ENCODE measurements at places on chromosomes 16 and 17.

DNA sequence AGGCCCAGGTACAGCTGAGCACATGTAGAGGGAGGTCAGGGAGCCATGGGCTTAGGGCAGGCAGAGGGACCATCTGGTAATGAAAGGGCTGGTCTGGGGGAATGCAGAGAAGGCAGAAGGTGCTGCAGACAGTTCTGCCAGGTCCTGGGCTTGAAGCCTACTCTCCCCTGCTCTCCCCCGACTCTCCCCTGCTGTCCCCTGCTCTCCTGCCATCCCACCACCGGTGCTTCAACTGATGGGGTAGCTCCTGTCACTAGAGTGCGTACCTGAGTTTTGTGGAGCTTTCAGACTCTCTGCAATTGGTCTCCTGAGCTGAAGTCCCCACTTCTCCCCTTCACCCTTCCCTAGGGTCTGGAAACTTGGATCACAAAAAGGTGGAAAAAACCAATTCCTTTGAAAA is 37.3 kb upstream of the PHOSPHO1 start:
- no peak for DNase-seq

GRCh38 chr16:6725634-6726331 is 606.9 kb upstream of the RBFOX1 start:
- DNase-seq = no peak

DNA sequence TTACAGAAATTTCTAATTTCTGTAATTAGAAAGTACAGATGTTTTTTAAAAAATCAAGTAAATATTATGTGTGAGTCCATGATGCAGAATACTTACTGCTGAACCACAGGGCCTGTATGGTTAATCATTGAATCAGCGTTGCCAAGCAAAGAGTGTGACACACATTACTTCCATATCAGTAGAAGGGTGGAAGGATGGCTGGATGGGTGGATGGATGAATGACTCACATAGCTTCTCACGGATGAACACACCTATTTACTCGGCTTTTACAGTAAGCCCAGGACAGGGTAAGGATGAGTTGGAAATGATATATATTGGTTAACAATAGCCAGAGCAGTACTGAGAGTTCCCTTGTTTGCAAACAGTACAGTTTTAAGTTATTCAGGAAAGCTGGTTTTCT is 495.9 kb upstream of the RBFOX1 start:
- no peak for DNase-seq

DNA sequence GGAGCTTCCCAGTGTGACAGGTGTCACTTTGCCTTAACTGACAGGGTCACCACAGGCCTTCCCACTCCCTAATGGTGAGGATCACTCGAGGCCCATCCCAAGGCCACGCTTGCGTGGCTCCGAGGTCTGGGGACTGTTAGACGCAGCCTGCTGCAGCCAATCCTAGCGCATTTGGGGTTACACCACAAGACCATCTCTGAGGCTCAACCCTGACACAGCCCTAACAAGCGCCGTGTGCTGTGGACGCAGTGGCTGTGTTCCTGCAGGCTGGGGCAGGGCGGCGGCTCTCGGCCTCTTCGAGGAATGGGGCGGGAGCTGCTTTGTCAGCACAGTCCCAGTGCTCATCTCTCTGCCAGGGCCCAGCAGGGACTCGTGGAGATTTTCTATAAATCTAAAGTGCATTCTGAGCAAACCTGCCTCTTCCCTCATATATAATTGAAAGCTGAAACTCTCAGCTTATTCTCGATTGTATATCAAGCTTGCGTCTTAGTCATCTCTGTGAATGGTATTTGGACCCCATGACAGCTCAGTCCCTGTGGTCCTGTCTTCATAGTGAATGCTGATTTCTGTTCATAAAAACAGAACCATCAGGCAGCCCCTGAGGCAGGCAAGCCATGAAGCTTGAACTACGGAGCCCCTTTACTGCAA is 65.8 kb upstream of the CHMP6 start:
- DNase-seq = no peak

DNA sequence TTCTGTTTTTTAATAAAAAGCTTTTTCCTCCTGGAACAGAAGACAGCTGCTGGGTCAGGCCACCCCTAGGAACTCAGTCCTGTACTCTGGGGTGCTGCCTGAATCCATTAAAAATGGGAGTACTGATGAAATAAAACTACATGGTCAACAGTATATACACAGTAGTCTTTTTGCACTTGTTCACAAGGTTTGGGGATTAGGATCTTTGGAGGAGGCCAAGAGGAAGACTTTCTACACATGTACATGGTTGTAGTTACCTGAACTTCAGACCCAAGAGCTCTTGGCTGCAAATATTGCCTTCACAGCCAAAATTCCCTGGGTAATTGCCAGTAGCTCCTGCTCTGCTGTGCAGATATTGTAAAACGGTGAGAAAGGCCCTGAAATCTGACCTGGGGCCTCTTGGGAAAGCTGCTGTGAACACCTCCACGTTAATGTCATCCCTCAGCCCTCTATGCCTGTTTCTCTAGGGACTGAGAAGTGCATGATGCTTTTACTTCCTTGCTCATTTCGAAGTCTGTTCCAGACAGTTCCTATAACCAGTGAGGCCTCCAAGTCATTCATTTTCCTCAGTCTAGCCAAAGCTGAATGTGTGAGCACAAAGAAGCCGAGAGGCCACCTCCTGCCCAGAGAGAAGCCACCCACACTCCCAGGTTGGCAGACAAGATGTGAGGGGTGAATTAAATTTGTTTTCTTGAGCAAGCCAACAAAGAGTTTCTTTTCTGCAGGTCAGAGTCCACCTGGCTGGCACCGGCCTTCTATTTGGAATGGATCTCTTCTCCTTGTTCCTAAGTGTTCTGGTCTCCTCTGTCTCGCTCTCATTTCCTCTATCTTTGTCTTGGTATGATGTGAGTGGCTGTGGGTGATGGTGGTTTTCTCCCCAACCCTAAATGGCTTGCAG is 15.9 kb downstream of the ANKRD40 start:
- DNase-seq = no peak

DNA sequence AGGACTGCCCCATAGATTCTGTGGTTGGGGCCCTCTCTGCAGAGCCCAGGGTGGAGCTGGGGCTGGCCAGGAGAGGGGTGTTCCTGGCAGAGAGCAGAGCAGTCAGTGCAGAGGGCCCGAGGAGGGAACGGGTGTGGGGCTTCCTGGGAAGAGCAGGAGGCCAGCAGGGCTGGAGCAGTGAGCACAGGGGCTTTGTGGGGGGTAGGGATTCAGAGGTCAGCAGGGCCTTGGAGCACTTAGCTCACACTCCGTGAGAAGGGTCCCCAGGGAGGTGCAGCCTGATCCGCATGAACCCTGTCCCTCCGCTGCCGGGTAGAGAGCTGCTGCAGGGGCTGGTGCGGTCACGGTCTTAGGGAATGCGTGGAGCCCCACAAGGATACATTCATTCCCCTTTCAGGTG is 113.0 kb upstream of the CIBAR2 start:
- no peak for DNase-seq

DNA sequence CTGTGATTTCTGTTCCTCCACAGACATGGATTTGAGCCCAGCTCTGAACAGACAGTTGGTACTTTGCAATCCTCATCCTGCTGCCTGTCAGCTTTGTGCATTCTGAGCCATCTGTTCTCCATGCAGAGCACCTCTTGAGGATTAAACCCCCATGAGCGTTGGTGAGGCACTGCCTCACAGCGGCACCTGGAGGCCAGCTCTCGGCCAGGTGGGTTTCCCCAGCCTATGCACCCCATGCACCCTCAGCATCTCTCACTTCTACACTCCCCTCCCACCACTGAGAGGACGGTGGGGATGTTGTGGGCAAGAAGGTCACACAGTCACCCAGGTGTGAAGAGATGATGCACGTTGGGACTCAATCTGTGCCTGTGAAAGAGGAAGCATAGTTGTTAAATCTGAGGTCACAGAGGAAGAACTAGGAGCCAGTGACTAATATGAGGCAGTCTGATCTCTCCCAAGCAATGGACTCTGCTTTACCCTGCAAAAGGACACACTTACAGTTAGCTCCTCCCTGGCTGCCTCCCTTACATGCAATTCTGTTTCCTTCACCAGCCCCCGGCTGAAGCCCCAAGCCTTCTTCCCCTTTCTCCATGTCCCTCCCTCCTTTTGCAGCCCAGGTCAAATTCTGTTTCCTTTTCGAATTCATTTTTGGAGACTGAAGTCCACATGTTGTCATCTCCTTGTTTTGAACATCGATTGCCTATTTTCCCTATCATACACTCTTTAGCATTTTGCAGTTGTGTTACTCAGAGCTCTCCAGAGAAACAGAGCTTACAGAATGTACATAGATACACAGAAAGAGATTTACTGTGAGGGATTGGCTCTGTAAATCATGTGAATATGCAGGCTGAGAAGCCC is 58.5 kb downstream of the HS3ST3B1 start:
- DNase-seq = peak; percentile 75

DNA sequence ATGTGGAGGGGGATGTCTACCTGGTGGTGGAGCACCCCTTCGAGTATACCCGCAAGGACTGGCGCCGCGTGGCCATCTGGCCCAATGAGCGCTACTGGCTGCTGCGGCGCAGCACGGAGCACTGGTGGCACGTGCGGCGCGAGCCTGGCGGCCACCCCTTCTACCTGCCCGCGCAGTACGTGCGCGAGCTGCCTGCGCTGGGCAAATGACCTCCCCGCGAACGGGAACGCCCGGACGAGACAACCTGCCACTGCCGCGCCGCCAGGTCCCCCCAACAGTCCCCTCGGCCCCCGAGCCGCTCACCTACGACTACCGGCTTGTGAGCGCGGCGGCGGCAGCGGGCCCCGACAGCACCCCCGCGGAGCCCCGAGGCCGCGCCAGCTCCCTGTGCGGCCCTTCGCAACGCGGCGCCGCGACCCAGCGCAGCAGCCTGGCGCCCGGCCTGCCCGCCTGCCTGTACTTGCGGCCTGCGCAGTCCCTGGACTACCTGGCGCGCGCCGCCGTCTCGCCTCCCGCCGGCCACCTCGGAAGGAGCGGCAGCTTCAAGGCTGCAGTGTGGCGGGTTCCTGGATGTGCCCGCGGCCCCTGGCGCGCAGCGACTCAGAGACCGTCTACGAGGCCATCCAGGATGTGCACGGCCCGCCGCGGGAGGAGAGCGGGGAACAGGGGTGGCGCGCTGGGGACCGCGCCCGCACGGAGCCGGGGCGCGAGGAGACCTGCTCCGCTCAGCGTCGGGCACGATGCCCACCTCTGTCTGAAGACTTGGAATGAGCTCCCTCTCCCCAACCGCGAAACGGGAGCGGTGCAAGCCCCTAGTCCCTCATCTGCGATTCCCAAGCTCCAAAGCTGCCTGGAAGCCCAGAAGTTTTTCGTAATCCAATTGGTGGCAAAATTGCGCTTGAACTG is 48.7 kb upstream of the AMZ2 start:
- peak; percentile 78 for DNase-seq

DNA sequence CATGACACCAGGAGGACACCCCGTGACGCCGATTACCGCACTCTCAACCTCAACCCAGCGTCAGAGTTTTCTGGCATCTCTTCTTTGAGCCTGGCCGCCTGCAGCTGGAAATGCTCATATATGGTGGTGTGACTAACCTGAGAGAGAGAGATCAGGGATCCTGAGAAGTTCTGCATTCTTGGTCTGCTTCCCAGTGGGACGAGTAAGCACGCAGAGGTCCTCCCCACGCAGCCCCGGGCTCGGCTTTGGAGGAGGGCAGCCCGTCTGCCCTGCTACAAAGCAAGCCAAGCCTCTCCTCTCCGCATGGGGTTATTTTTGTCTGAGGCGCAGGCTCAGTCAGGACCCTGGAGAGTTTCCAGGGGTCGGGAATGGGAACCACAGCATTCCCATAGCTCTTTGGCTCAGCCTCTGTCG is 16.5 kb downstream of the CRISPLD2 start:
- DNase-seq = no peak

GRCh38 chr17:65518256-65518655 is 43.2 kb downstream of the AXIN2 start:
- no peak for DNase-seq

DNA sequence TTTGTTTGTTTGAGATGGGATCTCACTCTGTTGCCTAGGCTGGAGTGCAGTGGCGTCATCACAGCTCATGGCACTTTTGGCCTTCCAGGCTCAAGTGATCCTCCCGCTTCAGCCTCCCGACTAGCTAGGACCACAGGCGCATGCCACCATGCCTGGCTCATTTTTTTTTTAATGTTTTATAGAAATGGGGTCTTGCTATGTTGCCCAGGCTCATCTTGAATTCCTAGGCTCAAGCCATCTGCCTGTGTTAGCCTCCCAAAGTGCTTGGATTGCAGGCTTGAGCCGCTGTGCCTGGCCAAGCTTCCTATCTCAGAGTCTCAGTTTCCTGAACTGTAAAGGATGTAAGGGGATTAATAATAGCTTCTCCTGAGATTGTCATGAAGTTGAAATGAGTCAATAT is 8.0 kb downstream of the SBK1 start:
- DNase-seq = no peak

- no peak for DNase-seq
These were observed 405.5 kb downstream of the CPPED1 start for GRCh38 chr16:12398029-12398682.

GRCh38 chr17:82234211-82235055 is 5.6 kb downstream of the SLC16A3 start:
- DNase-seq = no peak

DNA sequence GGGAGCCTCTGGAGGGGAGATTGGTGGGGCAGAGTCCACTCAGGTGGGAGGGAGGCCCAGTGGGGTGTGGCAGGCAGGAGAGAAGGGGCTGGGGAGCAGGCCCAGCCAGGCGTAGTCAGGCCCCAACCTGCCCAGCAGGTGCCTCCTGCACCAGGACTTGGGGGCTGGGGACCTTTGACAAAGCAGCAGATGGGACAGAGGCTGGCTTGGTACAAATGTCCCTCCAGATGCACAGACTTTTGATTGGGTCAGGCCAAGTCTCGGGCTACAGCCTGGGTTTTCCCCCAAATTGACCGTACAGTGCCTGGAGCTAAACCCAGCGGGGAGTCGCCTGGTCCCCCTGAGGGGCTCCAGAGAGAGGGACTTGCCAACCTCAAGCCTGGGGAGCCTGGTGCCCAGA is 411 bp downstream of the GGT6 start:
- DNase-seq = no peak

DNA sequence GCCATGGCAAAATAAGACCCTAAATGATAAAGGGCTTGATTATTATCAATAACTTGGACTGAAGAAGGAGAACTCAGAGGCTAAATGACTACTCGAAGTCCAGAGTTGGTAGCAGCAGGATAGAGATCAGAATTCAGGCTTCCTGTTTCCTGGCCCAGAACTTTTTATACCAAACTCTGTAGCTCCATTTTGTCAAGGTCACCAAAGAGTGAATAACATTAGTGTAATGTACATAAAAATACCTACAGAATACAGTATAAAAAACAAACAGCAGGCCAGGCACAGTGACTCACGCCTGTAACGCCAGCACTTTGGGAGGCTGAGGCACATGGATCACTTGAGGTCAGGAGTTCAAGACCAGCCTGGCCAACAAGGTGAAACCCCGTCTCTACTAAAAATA is 79.0 kb downstream of the ARHGAP17 start:
- no peak for DNase-seq

DNA sequence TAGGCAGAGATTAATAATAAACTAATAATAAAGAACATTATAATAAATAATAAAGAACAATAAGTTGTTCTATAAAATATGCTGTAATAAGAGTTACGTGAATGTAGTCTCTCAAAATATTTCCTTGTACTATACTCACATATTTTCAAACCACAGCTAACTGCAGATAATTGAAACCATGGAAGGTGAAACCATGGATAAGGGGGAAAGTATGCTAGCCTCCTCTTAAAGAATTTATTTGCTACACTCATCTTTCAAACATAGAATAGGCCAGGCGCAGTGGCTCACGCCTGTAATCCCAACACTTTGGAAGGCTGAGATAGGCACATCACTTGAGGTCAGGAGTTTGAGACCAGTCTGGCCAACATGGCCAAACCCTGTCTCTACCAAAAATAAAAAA is 18.5 kb downstream of the CYTH1 start:
- DNase-seq = no peak

- DNase-seq = no peak
These were observed 200.9 kb upstream of the N4BP1 start for GRCh38 chr16:48810803-48811453.
